Activated naive CD4-positive, alpha-beta T cell treated with anti-CD3 and anti-CD28 coated beads, Interleukin-2, amount 50 U/mL, for 72 hours (primary cell): ENCODE measurements at places on chromosomes 11 and 22. TPM values are rescaled to one million over a fixed set of nuclear protein-coding genes. Genes with fewer than 3 reads are reported as not detected.

MPPED2 gene
- 0.54 TPM for total RNA-seq

ADM gene
- total RNA-seq = 33.6 TPM

AQP11 gene
- 0.09 TPM for total RNA-seq

ANGPTL5 gene
- not detected for total RNA-seq

SYT7 gene
- total RNA-seq = not detected

HYOU1 gene
- total RNA-seq = 117 TPM

OR10A2 gene
- total RNA-seq = not detected

MYRF gene
- 0.93 TPM for total RNA-seq

SNX32 gene
- 3.8 TPM for total RNA-seq

MAJIN gene
- total RNA-seq = 0.45 TPM

DNAJB7 gene
- total RNA-seq = not detected

DNA sequence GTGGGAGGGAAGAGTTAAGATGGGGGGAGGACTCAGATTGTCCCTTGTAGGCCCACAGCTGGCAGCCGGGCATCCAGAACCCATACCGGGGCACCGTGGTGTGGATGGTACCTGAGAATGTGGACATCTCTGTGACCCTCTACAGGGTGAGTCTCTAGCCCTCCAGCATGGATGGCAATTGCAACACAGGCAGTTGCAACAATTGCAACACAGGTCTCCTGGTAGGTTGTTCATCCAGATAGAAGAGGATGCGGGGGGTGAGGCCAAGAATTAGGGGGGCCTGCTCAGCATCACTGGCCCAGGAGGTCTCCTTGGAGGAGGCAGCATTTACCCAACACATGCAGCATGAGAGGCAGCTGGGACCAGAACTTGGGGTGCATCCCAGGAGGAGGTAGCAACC lies 3.4 kb downstream of the EHBP1L1 start:
- DNase-seq = no peak

- DNase-seq = no peak
Observed at GRCh38 chr22:29382580-29383302, 5.6 kb downstream of the AP1B1 start.

GRCh38 chr11:86869531-86869930 lies 69.2 kb downstream of the PRSS23 start:
- no peak for DNase-seq

- no peak for DNase-seq
Observed at GRCh38 chr11:42625757-42626665, 685.8 kb upstream of the API5 start.

- DNase-seq = no peak
Observed at GRCh38 chr22:45891021-45891421, 85.9 kb downstream of the WNT7B start.

- no peak for DNase-seq
Observed at GRCh38 chr11:65428578-65429067, 6.0 kb downstream of the NEAT1 start.

DNA sequence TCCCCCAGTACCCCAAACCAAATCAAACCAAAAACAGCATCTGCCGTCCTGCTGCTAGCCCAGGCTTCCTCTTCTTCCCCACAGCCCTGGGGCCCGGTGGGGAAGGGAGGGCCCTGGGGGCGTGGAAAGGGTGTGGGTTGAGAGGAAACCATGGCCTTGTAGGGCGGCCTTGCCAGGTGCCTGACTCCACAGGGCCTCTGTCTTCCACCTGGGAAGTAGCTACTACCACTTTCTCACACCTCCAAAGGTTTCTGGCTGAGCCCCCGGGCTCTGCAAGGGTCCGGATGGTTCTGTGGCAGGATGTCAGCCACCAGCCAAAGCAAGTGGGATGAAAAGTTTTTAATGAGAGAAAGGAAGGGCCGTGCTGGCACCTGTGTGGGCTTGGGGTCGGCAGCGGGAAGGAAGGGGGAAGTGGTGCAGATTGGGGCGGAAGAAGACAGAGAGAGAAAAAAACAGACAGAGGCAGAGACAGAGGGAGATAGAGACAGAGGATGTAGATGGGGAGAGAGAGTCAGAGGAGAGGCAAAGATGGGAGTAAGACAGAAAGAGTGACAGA lies 10.5 kb downstream of the TPST2 start:
- DNase-seq = no peak

DNA sequence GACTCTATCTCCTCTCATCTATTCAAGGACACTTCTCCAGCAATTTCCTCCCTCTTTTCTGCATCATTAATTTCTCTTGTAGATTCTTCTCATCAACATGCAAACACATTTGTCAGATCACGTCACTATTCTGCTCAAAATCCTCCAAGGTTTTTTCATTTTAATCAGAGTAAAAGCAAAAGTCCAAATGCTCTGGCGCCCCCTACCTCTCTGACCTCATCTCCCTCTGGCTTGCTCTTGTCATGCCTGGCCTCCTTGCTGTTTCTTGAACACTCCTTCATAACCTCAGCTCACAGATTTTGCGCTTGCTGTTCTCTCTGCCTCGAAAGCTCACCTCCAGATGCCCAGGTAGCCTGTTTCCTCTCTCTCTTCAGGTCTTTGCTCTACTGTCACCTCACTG lies 22.4 kb downstream of the RTCB start:
- DNase-seq = peak; percentile 7

- peak; percentile 16 for DNase-seq
Observed at GRCh38 chr11:1727861-1728260, 22.5 kb downstream of the IFITM10 start.

DNA sequence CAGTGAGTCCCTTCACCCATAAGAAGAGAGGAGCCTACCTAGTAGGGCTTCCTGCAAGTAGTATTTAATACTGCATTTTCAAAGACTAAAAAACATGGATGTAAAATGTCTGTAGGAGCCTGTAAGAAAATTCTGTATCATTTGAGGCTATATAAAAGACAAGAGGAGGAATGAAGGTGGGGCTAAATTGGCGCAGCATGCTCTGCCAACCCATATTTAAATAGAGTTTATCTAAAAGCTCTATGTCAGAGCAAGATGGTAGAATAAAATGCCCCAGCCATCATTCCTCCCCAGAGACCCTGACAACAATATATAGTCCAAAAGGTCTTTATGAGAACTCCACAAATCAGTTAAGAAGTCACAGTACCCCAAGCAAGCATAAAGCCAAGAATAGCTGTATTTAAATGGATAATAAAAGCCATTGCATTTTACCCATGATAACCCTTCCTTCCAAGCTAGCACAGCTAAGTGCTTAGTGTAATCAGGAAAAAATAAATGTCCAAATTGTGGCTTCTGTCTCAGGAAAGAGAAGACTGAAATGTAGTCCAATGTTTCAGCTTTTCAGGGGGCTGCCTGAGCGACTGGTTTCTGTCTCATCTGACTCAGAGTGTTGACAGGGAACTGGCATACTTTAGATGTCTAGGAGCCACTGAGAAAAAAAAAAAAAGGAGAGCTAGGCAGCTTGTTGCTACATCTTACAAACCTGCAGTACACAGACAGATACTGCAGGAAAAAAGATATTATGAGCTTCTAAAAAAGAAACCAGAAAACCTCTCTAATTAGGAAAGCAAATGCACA lies 258.6 kb downstream of the METTL15 start:
- no peak for DNase-seq

DNA sequence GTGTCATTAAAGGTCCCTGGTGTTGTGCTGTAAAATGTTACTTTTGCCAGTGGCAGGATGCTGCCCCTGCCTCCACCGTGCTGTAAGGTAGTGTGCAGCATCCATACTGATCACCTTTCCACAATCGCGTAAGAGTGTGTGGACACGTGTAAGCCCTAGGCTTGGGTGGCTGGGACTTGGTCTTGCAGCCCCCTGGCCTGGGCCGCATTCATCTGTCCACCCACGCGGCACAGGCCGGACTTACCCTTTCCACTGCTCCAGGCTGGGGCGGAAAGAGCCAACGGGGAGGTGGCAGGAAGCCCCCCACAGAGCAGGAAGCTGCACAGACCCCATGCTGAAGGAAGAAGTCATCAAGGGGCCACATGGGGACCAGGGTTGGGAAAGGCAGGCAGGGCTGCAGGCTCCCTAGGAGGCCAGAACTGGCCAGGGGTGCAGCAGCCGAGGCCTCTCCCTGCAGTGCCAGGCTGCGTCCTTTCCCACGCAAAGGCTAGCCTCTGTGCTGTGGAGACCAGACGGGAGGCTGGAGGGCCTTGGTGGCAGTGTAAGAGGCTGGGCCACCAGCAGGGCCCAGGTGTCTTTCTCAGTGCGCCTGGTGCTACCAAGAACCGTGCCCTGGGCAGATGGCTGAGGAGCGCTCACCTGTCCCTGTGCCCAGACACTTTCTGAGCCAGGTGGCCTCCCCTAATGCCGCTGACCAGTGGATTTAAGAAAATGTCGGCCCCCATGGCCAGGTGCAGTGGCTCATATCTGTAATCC lies 11.7 kb upstream of the TMEM191C start:
- DNase-seq = peak; percentile 37

- no peak for DNase-seq
Observed at GRCh38 chr11:6438979-6439571, 1.7 kb downstream of the HPX start.

DNA sequence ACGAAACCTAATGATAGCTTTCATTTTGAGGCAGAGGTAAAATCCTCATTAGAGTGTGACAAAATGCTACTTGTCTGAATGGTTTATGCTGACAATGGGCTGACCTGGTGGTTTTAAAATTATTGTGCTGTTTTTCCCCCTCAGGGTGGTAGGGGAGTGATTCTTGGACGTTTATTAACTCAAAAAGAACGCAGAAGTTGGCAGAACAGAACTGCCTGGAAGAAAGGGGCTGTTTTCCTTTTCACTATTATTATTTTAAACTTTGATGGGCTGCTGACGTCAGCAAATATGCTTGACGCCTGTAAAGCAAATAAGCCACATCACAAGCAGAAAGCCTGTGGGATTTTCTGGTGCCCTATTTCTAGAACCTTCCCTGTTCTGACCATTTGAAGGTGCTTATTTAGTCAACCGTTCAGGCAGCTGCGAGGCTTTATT lies 4.0 kb downstream of the RASSF10 start:
- DNase-seq = no peak

DNA sequence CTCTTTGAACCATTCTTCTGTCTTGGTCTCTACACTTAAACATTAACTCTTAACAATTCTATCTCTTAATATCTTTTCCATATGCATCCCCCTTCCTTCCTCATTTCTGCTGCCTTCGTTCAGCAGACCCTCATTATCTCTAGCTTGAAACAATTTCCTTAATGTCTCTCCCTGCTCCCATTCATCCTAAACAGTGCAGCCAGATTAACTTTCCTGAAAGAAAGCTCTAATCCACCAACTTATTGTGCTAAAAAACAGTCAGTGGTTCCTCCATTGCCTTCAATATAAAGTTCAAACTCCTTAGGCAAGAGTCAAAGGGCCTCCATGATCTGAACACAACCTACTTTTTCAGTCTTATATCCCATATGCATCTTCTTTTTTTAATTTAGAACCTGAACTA lies 42.5 kb downstream of the SOX6 start:
- DNase-seq = no peak

DNA sequence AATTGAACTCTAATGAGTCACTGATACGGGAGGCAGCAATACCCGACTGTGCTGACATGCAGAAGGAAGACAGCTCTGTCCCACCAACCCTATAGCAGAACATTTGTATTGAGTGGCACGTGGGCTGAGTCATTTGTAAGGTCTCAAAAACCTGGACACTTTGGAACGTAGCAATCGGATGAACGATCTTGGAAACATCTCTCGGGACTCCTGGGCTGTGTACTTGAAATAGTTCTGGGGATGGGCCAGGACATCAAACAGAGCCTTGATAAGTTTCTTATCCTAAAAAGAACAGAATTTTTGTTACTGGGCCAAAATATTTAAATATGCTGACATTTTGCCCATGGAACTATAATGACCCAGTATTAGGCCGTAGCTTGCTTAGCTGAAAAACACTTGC lies 17.1 kb upstream of the NRIP3 start:
- no peak for DNase-seq

DNA sequence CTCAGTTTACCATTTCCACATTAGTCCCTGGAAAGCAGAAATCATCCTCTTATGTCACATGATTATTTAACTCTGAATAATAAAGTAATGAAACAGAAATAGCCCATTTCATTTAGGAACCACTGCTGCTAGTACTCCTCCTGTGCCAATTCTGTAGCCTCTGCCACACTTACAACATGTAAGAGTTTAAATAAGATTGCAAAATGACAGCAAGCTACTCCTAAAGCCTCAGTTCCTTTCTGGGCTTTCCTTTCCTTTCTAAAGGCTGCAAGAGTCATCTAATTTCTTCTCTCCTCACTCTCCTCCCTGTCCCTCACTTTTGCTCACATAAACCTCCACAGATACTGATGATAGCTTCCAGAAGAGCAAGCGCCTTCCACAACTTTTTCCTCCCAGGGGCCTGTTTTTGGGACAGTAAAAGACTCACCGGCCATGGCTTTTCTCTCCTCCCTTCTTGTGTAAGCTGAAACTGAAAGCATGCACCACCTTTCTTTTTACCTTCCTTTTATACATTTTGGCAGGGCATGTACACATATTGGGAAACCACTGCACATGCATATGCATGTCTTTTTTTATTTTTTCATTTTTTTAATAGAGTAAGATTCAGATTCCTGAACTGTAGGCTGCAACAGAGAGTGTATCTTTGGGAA lies 38.5 kb downstream of the CARD18 start:
- no peak for DNase-seq

DNA sequence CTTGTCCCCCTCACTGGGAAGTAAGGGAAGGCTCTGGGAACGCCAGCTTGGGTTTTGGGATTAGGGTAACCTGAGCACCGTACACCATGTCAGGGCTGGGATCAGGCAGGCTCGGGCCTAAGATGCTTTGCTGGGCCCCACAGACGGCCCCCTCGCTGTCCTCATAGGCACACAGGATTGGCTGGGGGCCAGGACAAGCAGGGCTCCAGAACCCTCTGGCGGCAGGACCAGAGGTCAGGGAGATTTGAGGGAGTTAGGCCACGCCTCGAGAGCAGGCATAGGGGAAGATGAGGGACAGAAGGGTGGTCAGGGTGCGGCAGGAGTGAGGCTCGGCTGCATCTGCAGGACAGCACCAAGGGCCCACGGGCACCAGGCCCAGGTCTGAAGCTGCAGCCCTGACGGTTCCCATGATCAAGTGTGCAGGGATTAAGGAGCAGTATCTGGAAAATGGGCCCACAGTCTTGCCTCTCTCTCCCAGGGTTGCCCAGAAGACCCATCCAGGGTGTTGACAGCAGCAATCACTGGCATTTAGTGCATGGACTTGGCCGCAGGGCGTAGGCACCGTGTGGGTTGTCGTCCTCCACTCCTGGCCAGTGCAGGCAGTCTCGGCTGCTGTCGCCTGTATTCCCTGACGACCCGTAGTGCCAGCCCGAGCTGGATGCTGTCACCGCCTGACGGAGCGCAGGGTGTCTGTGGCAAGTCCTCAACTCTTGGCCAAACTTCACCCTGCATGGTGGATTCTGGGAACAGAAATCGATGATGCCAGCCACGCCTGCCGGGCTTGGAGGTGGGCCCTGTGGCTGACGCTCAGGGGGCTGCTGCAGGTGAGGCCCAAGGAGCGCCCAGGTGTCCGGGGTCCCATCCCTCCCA lies 15.7 kb upstream of the GNB1L start:
- no peak for DNase-seq

- no peak for DNase-seq
Observed at GRCh38 chr11:15602785-15603567, 488.3 kb downstream of the INSC start.

DNA sequence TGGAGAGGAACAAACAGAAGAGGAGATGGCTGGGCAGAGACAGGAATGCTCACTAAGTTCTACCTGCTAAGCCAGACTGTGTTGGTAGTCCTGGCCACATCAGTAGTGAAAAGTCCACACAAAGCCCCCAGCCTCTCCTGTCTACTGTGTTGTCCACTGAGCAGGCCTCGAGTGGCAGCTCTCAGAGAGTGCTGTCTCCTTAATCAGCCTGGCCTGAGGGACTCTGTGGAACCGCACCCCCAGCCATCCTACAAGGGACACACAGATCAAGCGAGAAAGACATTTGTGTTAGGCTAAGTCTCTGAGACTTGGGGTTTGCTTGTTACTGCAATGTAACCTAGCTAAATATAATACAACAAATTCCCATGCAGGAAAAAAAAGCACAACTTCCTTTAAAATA lies 71.0 kb downstream of the PACSIN2 start:
- DNase-seq = no peak
